ENCODE measurements at places on chromosomes 6 and 20.

DNA sequence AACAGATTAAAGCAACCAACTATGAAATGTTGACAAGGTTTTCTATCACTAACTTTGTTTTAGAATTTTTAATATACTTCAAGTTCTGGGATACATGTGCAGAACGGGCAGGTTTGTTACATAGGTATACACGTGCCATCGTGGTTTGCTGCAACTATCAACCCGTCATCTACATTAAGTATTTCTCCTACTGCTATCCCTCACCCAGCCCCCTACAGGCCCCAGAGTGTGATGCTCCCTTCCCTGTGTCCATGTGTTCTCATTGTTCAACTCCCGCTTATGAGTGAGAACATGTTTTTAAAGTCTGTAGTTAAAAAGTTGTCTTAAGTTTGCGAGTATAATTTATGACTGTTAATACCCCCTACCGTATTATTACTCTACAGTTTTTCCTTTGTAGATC, 844.3 kb upstream of the MANEA start:
- no peak for DNase-seq

- no peak for DNase-seq
These were observed 43.9 kb downstream of the FILIP1 start for GRCh38 chr6:75449630-75450206.

DNA sequence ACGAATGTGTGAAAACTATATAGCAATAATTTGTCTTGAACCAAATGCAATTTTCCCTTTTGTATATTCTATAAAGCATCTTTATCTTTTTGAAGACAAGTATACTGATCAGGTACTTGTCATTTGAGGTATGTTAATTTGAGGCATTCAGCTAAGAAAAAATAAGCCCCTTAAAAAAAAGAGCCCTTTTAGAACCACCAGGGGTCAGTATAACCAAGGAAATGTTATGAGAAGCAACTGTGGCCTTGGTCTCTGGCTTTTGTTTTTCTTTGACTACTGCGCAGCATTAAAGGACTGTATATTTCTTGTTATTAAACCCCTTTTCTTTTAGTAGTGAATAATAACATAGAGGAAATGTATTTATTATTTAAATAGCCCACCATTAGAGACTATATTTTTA, 43.1 kb downstream of the CD109 start:
- peak; percentile 75 for DNase-seq

DNA sequence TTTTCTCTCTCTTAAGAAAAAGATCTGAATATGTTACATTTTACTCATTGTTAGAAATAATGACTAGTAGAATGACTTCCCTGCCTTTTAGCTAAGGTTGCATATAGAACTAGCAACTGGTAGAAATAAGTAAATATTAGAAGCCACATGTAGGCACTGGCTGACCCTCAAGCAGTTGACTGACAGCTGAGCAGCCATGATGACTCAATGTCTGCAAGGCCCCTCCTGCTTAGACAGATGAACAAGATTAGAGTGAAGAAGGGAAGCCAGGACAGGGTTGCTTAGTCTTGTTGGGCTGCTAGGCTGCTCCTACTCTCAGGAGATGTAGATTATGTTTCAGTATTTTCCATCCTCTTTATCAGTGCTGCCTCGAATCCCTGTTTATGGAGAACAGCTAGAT, 6.5 kb downstream of the MEP1A start:
- no peak for DNase-seq

DNA sequence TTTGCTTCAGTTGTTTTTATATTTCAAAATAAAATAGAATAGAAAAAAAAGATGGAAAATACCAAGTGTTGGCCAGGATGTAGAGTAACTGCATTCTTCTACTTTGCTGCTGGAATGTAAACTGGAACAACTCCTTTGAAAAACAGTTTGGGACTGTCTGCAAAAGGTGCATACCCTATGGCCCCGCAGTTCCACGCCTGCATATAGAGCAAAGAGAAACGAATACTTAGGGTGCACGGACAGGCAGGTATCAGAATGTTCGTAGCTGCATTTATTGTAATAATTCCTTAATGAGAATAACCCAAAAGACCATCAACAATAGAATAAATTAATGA, 603 bp upstream of the RAB23 start:
- no peak for DNase-seq

- no peak for DNase-seq
These were observed 63.7 kb upstream of the PTPN1 start for GRCh38 chr20:50446351-50447101.

- peak; percentile 64 for DNase-seq
These were observed 788 bp downstream of the UST start for GRCh38 chr6:148747471-148748165.

- no peak for DNase-seq
These were observed 53.4 kb downstream of the SLC24A3 start for GRCh38 chr20:19265646-19266374.

Measured in neuronal stem cell (in vitro differentiated cells).